ENCODE measurements at places on chromosomes 7 and 10. TPM values are rescaled to one million over a fixed set of nuclear protein-coding genes. Genes with fewer than 3 reads are reported as not detected.

The NKX2-3 gene
- not detected for polyA plus RNA-seq

The NPC1L1 gene
- polyA plus RNA-seq = 25.3 TPM

GRCh38 chr10:21385996-21386585 is 139.4 kb downstream of the SKIDA1 start:
- DNase-seq = no peak

GRCh38 chr10:96587264-96588059 is 650 bp upstream of the TM9SF3 start:
- DNase-seq = no peak

- peak; percentile 63 for DNase-seq
These were observed 7.9 kb downstream of the CPED1 start for GRCh38 chr7:120996333-120996987.

All from hepatocyte (in vitro differentiated cells).